ENCODE measurements at places on chromosomes 2 and 18.

DNA sequence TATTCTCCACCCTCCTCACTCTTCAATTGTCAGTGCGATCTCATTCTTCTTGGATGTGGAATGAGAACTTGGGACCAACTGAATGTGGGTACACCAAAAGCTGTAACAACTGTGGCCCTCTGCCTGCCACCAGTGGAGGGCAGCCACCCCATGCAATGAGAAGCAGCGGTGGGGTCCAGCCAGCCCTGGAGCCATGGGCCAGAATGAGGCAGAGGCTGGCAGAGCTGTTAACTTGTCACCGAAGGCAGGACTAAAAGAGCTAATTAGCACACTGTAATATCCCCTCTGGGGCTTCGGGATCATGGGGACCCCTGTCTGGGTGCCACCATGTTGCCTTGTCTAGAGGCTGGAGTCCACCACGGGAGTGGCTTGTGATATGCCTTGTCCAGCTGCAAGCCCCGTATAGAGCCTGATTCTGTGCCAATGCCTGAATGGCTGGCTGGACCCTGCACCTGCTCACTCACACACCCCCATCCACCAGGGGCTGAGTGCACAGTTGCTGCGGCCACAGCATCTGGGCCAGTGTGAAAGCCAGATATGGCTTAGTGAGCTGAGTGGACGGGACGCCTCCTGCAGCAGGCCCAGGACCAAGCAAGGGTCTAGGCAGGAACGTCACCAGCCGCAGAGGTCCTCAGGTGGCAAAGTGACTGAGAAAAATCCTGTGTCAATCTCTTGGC is 680.5 kb downstream of the DSC3 start:
- no peak for DNase-seq

DNA sequence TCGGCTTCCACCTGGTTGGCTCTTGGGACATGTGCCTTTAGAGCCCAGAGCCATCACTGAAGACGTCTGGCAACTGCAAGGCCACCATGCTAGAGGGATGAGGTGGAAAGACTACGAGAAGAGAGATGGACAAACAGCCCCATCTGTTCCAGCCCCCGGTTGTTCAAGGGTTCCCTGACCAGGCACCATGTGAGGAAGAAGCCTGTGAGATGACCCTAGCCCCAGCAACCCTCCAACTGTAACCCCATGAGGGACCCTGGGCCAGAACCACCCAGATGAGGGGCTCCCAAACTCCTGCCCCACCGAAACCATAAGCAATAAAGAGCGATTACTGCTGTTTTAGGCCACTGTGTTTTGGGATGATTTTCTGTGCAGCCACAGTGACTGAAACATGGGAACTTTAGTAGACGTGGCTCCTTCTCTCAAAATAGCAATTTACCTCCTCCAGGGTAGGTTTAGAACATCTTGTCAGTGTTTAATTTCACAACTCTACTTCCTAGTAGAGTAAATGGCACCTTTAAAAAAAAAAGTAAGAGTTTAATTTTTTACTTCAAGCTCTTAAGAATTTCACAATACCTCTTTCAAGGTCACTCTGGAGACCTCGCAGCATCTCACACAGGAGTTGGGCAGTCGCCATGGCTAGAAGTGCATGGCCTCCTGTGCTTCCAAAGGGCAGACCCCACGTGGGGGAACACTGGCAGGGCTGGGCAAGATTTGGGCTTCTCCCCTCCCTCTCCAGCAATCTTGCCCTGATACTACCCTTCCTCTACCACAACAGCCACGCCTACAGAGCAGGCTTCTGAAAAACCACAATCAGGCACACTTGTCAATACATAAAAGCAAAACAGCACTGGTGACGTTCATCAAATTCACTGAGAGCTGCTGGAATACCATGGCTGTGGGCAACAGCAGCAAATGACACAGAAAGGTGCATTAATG is 48.8 kb downstream of the TMEM163 start:
- peak; percentile 43 for DNase-seq

DNA sequence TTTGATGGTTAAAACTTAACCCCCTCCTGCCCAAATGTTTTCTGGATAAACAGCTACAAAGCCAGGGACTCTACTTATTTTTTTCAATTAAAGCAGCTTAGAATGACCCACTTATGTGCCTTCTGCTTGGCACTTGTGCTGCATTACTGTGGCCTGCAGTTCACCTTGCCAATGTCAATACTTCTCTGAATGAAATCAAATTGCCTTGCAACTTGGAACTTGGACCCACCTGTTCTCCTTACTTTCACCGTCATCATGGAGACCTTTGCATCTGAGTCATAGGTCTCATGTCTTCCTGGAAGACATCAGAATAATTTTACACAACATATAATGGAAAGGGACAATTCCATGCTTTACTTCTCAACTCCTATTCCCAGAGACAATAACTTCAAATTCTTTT is 92.1 kb upstream of the FHL2 start:
- no peak for DNase-seq

DNA sequence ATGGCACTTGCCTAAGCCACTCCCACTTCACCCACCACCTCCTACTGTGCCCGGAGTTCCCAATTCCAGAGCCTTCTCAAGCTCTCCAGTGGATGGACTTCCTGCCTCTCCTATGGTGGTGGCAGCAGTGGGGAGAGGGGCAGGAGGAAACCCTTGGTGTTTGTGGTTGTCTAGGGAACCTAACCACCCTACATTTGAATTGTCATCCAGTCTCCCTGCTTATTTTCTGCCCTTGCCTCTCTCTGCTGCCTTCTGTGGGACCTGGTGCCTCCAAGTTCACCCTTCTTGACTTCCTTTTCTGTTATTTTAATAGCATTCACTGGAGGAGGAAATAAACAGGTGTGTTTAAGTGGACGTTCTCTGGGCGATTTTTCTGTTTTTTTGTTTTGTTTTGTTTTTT is 50.0 kb upstream of the HPCAL1 start:
- DNase-seq = no peak

GRCh38 chr18:59839246-59839645 is 60.5 kb upstream of the PMAIP1 start:
- DNase-seq = no peak

GRCh38 chr2:120606931-120607330 is 128.7 kb upstream of the GLI2 start:
- DNase-seq = no peak

DNA sequence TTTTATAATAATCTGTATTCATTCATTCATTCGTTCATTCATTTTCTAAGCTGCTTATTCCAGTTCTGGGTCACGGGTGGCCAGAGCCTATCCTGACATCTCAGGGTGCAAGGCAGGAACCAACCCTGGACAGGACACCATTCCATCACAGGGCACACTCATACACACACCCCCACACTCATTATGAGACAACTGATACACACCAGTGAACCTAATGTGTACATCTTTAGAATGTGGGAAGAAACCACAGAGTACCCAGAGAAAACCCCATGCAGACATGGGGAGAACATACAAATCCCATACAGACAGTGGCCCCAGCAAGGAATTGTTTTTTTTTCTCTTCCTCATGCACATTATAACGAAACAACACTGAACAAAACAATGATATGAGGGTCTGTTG is 54.7 kb downstream of the RTN4 start:
- no peak for DNase-seq

Data from activated naive CD8-positive, alpha-beta T cell treated with anti-CD3 and anti-CD28 coated beads, Interleukin-2, amount 10 ng/mL, durations not matched to agents 7 days and 5 days (primary cell).